ENCODE measurements at places on chromosomes 2 and 18.

- DNase-seq = no peak
Measured at GRCh38 chr18:32759611-32760167, 13.1 kb downstream of the KLHL14 start.

DNA sequence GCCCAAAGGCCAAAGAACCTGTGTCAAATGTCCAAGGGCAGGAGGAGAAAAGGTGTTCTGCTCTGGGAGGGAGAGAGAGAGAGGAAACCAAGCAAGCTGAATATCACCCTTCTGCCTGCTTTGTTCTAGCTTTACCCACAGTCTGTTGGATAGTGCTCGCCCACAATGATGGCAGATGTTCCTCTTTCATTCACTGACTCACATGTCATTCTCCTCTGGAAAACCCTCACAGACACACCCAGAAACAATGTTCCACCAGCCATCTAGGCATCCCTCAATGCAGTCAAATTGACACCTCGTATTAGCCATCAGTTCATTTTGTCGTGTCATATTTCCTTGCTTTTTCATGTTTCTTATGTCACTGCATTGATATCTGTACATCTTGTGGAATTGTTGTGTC, 150.3 kb downstream of the UBR3 start:
- no peak for DNase-seq

- DNase-seq = no peak
Measured at GRCh38 chr2:193428336-193428818, 1233.6 kb upstream of the TMEFF2 start.

GRCh38 chr2:66994654-66995053, 402.5 kb upstream of the ETAA1 start:
- DNase-seq = no peak

DNA sequence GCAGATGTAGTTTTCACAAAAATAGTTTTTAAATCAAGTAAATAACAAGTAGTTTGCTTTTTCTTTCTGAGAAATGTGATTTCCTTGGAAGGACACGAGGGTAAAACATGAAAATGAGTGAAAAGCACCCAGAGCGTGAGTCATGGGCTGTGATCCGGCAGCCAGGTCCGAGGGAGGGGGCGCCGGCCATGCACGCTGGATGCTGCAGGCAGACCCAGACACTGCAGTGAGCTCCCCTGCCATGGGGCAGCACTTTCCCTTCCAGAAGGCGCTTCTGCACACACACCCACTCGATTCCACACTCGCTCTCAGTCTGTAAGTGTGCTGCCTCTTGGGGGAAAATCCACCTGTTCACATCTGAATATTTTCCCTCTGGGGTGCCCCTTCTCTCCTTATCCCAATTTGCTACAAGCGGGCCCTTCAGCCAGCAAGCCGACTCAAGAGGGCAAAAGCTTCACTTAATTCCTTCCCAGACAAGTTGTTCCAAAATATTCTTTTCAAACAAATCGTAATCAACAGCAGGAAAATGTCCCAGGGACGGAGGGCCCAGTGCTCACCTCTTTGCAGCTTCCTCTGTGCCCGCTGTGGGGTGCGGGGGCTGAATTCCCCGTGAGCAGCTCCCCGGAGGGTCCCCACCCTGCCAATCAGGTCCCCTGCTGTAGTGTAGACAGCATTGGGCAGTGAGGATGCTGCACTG, 87.0 kb upstream of the ID2 start:
- DNase-seq = no peak

DNA sequence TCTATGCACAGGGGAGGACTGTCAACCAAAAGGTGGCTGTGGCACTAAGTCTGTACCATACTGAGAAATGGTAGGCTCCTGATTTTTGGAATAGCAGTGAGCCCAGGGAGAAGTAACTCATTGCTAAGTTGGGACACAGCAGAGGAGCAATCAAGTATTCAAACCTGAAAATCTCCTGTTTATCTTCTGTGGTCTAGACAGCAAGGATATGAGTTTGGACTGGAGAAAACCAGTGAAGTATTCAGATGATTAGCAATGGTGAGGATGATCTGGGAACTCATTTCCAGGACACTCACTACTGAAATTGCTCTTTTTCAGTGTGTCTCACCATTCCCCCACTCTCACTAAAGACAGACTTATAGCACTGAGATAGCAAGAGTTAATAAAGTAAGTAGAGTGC, 112.0 kb downstream of the GULP1 start:
- DNase-seq = no peak

DNA sequence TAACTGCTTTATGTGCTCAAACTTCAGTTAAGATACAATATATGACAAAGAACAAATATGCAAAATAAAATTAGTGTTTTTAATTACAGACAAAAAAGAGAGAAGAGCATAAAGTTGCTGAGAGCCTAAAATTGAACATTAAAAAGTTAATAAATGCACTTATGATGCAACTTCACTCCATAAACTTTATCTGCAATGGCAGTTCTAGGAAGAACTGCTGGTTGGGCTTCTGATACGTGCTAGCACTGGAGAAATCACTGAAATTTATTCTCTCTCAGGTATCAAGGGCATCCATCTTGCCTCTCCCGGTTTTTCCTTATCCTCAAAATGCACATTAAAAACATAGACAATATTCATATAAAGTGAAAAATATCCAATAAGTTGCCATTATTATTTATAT, 35.7 kb downstream of the MYO3B start:
- no peak for DNase-seq

DNA sequence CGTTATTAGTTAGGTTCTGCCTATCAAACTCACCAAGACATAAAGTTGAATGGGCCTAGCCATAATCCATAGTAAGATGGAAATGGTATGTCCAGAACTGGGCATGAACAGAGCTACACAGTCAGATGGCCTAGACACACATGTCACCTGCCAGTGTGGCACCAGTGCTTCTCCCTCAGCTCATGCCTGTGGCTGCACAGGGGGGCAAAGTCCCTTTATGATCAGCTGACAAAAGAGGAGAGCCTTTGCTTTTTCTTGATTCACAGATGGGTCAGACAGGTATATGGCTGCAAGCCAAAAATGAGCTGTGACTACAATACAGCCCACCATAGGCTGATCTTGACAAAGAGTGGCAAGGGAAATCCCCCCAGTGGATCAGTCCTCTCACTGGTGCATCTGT, 28.3 kb upstream of the STARD7 start:
- DNase-seq = no peak

- no peak for DNase-seq
Measured at GRCh38 chr2:24826773-24827145, 33.5 kb downstream of the CENPO start.

DNA sequence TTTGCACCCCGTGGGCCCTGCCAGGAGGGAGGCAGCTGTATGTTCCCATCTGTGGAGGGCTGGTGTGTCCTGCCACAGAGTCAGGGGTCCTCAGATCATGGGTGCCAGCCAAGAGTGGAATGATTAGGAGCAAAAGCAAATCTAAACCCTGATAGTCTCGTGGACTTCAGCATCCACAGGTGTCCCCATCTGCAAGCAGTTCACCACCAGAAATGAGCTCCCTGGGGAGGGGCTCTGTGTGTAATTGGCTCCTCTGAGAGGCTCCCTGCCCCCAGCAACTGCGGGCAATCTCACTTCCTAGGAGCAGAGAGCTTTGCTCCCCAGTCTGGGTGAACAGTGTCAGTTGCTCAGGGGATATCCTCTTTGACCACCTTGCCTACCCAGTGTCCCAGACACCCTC, 78.1 kb downstream of the HNRNPLL start:
- DNase-seq = no peak

- no peak for DNase-seq
Measured at GRCh38 chr2:17680119-17680518, 73.5 kb downstream of the SMC6 start.

- DNase-seq = peak; percentile 70
Measured at GRCh38 chr2:144553379-144553778, 33.5 kb upstream of the ZEB2 start.

GRCh38 chr2:189157456-189157855, 22.1 kb downstream of the COL5A2 start:
- no peak for DNase-seq
